ENCODE measurements at places on chromosomes 1 and 21.

DNA sequence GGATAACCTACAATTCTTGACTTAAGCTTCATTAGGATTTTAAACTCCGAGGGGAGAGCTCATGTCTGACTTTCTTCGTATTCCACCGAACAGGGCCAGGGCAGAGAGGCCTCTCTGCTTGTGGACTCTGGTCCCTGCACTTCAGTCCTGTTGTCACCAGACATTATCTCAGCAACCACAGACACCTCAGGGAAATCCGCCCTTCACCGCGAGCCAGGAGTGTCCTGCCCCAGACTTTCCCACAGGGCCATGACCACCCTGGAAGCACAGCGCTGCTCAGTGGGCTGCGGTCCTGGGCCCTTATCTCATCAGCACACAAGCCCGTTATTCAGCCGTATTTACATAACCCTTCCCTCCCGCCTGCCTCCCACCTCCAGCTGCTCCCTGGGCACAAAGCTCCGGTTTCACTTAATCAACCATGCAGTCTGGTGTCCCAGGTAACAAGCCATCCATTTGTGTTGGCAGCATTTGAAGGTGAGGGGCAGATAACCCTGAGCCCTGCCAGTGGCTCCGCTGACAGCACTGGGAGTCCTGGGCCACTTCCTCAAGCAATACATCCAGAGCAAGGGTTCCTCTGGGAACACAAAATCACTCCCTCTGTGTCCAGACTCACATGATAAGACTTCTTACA lies 122.8 kb upstream of the RAB4A start:
- DNase-seq = peak; percentile 81

DNA sequence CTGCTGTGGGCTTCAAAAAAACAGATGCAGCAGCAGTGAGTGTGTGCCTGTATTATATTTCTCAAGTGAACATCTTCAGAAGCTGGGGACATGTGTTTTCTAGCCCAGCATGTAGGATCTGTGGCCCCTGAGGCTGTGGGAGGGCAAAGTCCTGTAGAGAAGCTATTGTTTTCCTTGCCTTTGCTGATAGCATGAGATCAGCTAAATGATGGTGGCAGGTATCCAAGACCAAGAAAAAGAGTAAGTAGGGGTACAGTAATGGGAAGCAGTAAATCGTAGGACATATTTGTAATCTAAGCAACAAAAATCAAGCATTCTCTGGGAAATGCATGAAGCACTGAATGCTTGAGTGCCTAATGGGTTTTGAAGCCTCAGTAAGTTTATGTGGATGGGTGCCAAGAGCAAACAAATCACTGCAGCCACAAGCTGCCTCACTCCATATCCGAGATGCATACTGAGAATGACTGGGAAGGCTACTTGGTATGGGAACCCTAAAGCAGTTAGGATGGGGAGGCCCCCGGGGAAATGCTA lies 98.3 kb downstream of the CD58 start:
- no peak for DNase-seq

DNA sequence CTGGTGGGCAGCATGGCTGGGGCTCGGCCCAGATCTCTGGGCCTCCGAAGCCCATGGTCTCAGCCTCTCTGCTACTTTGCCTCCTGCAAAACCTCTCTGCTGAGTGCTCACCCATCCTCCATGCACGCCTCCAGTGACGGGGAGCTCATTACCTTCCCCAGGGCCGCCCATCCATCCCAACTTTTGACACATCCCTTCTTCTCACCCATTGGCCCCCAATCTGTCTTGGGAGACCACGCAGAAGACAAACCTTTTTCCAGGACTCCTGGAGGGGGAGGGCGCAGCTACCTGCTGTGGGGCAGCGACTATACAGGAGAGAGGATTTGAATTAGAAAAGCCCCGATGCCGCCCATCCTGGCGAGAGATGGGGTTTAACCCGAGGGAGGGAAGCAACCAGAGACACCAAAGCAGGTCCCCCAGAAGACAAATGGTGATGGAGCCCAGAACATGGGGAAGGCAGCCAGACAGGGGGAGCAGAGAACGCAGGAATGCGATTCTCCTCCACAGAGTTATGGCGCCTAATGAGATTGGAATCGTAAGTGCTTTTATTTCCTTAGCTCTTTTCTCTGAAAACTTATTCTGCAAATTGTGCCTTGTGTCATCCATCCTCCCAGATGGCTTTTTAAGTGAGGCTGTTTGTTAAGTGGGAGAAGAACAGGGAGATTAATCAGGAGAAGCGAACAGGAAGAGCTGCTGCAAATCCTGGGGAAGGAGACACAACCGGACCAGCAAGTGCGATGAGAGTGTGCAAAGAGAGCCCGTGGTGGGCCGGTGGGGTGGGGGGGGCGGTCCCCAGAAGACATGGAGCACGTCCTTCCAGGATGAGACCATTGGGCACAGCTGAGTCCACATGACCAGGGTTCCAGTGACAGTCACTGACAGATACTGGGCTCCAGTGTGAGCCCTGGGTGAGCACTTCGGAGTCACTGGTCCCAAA lies 623.5 kb downstream of the MATN1 start:
- no peak for DNase-seq

- DNase-seq = no peak
These were observed 273.8 kb downstream of the KCNJ6 start for GRCh38 chr21:37642493-37642892.

- DNase-seq = no peak
These were observed 20.5 kb upstream of the THRAP3 start for GRCh38 chr1:36203554-36204346.

DNA sequence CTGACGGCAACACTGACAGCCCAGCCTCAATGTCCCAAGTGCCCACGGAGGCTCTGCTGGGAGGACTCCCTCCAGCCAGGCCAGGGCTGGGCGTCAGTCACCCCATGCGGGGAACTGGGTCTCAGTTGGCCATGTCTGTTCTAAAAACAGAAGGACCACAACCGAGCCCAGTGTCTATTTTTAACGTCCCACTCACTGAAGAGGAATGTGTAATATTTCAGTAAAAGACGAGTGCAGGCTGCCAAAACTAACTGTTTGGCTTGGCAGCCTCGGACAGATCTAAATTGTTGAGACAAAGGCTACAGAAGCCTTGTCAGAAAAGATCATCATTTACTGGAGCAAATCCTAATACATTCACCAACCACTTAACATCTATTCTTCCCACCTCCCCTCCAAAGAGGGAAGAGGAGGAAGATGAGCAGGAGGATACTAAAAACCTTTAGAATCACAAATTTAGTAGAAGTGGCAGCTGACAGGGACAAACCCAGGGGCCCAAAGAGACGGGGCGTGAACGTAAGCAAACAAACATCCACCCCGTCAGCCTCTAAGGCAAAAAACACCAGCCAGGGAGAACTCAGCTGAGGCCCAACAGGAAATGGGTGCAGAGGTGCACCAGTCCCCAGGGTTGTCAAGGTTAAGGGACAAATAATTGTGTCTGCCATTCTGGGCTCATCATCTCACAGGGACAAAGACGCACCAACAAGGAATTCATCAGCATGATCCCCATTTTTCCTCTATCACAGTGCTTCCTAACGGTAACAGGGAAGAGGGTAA lies 18.7 kb downstream of the C1orf198 start:
- peak; percentile 86 for DNase-seq

DNA sequence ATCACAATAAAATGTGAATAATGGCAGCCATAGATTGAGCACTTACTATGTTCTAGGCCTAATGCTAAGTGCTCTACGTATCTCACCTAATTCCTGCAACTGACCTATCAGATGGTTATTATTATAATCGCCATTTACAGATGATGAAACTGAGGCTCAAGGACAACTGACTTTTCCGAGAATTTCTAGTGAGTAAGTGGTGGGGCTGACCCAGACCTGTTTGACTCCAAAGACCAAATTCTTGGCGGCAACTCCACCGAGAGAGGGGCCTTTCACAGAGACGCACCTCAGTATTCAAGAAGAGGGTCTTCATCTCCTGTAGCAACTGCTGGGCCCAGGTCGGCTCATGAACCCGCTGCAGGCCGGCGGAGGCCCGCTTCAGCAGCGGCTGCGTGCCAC lies 573 bp downstream of the TMEM234 start:
- no peak for DNase-seq

DNA sequence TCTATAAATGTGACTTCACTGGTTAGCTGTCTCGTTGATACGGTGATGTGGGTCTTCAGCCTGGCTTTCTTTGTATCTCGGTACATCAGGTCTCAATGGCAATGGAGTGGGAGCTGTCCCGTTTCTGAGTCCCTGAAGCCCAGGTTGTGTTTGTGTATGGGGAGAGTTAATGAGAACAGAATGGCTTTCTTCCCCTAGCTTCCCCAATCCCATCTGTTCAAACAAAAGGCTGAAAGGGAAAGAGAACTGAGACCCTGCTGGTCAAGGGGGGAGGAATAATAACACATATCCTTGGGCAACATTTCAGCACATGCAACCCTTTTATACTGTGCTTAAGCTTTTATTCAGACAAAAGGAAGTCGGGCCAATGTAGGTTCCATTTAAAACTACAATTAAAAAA lies 28.4 kb upstream of the CASQ2 start:
- no peak for DNase-seq

- DNase-seq = no peak
These were observed 244.7 kb downstream of the MRPL39 start for GRCh38 chr21:25362375-25363267.

DNA sequence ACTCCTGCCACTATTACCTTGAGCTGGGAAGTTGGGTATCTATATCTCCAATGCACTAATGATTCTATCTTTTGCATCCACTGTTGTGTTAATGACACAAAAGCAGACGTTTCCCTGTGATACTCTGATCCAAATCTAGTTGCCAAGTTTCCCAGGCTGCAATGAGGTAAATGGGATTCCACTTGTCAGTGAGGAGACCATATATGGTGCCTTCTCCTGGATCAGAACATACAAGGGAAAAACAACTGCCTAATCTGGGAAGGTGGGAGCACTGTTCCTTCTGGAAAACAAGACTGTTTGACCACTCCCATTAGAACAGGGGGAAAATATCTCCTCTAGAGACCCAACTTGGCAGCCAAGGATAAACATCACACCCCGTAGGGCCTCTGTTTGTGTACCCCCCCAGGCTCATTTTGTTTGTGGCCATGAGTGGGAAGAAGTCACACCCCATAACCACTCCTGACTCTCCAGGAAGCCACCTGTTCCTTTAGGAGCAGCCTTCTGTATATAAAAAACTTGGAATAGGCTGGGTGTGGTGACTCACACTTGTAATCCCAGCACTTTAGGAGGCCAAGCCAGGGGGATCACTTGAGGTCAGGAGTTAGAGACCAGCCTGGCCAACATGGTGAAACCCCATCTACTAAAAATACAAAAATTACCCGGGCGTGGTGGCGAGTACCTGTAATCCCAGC lies 28.5 kb upstream of the SLC6A9 start:
- DNase-seq = no peak

DNA sequence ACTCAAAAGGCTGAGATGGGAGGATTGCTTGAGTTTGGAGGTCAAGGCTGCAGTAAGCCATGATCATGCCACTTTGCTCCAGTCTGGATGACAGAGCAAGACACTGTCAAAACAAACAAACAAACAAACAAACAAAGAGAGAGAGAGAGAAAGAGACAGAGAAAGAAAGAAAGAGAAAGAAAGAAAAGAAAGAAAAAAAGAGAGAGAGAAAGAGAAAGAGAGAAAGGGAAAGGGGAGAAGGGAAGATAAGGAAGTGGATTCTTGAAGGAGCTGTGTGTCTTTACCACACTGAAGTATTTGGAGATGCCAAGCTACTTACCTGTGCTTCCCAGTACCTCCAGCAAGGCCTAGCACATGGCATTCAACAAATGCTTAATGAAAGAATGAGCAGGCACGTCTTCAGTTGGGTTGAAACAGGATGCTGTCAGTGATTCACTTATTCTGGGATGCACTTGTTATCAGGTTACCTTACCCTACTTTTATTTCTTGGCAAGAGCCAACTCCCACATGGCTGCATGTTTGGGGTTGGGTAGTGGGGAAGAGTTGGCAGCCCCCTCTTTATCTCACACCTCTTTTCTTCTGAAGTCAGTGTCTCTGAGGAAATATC lies 28.8 kb downstream of the CD101 start:
- no peak for DNase-seq

- no peak for DNase-seq
These were observed 433.1 kb upstream of the KAZN start for GRCh38 chr1:14165371-14165801.

DNA sequence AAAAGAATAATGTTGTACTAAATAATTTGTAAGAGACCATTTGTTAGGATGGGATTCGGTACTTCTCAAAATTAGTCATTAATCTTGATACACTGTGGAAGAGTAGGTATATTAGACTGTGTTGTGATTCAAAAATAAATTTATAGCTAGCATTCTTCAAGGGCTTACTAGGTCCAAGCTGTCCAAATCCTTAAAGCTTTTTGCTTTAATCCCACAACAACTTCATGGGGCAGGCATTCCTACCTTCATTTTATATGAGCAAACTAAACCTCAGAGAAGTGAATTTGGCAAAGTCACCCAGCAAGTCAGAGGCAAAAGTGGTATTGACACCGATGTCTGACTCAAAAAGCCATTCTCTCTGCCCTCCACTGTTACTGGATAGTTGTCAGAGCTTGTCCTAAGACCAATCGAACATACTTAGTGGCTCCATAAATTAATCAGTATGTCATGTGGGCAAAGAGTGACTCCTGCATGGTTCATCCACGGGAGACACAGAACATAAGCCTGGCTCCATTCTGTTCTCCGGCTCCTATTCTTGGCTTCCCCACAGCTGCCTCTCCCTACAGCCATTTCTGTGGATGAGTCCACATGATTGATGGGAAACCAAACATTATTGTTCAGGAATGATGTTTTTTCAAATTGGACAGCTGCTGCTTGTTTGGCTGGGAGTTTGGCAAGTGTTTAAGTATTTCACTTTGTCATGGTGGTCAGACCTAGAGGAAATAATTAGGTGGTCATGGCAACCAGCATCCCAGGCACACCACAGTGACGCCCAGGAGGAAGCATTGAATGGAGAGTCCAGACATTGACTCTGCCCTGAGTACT lies 133.4 kb upstream of the FGGY start:
- no peak for DNase-seq

- no peak for DNase-seq
These were observed 29.0 kb upstream of the CCDC190 start for GRCh38 chr1:162889989-162890388.

DNA sequence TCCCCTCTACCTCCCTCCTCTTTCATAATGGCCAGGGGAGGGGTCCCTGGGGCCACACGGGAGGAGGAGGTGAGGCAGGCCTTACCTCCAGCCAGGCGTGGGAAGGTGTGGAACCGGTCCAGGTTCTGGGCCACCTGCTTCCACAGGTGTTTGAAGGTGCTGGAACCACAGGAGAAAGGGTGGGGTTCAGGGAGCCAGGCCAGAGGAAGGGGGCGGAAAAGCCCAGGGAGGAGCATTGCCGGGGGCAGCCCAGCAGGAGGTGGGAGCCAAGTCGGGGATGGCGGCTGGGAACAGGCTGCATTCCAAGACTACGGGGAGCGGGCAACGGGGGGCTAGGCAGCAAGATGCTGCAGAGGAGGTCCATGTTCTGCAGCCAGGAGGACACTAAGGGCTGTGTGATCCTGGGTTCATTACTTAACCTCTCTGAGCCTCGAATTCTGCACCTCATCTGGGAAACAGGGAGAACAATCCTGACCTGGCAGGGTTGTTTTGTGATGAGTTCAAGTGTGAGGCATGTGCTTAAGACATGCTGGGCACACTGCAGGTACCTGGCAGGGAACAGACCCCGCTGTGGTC lies 19.8 kb upstream of the TAS1R2 start:
- DNase-seq = no peak

All from renal pelvis (tissue), 12 donors.